IMR-90 (cell line): ENCODE measurements at places on chromosomes 2 and 18. TPM values are rescaled to one million over a fixed set of nuclear protein-coding genes. Genes with fewer than 3 reads are reported as not detected.

GRCh38 chr2:80579756-80580155 lies 275.2 kb upstream of the LRRTM1 start:
- no peak for DNase-seq

GRCh38 chr2:53508667-53509066 lies 258.9 kb upstream of the CHAC2 start:
- peak; percentile 9 for DNase-seq

TSPYL6 gene
- not detected in 2 replicates for polyA plus RNA-seq

RRM2 gene
- polyA plus RNA-seq = 68.5 and 112 TPM in 2 replicates

DNA sequence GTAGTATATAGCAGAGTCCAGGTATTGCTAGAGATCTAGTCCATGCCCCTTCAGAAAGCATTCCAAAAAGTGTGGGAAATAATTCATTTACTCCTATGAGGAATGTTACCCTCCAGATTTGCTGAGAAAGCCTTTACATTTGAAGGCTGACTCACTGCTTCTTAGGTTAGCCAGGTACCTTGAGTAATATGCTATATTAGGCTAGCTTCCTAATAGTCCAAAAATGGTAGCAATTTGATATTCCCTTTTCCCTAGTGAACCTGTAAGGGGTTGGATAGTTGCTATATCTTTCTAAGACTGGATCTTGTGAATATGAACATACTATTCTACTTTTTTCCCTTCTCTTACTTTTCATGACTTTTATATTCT lies 63.6 kb downstream of the SPOPL start:
- DNase-seq = no peak
